ENCODE measurements at places on chromosomes 2 and 18.

DNA sequence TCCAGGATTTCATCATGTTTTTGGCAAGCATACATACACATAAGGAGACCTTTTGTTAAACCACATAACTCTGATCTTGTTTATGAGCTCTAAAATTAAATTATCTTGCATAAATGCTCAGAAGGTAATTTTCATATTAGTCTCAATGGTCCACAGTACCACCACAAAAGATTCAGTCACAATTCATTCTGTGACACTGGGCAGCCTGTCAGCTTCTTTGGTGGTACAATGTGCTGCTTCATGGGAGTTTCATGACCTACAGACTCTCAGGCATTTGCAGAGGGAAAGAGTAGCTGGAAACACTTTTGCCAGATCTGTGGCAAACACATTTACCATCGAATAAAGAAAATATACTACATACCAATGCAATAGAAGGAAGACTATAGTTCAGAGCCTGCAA, 51.3 kb upstream of the ZNF397 start:
- DNase-seq, result peak; percentile 45

DNA sequence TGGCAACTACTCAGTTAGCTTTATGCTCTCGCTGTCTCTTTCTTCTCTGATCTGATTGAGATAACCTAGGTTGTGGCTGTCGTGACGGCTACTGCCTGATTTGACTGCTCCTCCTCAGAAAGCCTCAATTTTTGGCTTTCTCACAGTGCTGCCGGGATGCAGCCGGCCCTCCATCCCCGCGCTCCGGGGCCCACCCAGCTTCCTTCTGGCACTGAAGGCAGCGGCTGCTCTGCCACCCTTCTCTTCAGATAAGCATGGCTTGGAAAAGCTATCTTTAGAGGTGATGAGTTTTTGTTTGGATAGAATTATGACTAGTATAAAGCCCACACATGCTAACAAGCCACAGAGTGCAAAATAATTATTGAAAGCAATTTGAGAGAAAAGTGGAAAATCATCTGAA, 102.5 kb downstream of the DPP4 start:
- peak; percentile 55 for DNase-seq

GRCh38 chr18:37836071-37836970, 270.7 kb upstream of the CELF4 start:
- no peak for DNase-seq

- no peak for DNase-seq
Measured at GRCh38 chr2:165745916-165746315, 48.1 kb downstream of the GALNT3 start.

- DNase-seq, result no peak
Measured at GRCh38 chr18:79680100-79680879, 687 bp downstream of the CTDP1 start.

GRCh38 chr2:227862741-227863588, 8.5 kb upstream of the DAW1 start:
- DNase-seq, result no peak

- DNase-seq, result peak; percentile 44
Measured at GRCh38 chr18:79954791-79955190, 3.3 kb upstream of the SLC66A2 start.

DNA sequence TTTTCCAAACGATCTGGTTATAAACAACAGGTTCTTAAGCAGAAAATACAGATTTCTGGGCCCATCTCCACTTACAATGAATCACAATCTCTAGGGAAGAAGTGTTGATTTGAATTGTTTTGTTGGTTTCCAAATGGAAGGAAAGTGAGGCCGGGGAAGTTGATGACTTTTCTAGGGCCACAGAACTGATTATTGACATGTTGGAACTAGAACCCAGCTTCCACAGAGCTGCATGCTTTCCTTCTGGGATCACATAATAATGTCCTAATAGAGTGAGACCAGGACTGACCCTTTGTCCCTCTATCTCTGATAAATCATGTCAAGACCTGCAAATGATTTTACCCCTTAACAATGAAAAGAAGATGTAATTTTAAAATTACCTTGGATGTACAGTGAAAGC, 332.2 kb downstream of the OSR1 start:
- DNase-seq, result no peak

- DNase-seq, result no peak
Measured at GRCh38 chr2:239498981-239499634, 98.3 kb upstream of the HDAC4 start.

DNA sequence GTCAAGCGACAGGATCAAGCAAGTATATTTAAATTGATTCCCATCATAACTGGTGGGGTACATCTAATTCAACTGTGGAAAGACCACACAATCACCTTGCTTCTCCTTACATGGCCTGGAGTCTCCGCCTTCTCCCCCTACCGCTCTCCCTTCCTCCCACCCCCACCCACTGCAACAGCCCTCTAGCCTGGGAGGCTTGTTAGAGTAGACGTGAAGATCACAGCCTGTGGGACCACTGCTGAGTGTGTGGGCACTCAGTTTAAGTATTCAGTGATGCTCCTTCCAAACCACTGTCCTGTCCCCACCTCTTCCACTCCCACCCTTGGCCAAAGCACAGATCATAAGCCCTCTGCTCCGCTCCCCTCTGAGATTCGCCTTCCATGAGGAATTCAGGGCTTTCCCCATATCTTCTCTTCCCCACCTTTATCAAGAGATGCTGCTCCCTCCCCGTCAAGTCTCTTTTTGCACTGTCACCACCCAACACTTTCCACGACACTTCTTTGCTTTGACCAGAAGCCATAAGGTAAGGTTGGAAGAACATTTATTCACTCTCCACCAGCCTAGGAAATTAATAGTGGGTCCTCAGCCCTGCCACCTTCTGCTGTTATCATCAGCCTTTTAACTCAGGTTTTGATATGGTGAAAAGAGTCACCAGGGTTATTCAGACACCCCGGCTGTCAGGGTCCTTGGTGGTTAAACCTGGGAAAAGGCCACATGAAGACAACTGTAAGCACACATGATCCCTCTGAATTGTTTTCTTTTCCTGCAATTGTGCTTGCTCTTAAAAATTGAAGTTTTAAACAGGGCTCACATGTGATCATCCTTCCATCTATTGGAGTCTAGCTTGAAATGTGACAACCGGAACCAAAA, 1.7 kb downstream of the METTL4 start:
- no peak for DNase-seq

DNA sequence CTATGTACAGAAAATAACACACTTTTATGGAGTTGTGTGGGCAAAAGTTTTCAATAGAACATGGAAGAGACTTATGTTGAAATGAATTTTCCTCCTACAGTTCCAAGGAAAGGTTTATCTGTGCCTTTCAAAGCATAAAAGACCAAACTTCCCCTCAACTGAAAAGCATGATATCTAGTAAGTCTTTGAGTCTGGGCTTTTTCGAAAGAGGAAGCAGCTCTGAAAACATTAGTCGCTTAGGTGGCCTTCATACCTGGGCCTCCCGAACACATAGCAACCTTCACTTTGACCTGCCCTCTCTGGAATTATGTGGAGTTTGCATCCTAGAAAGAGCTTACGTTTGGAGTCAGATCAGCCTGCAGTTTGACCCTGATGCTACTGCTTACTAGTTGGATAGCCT, 4.8 kb upstream of the CAPN14 start:
- DNase-seq, result no peak

- no peak for DNase-seq
Measured at GRCh38 chr2:204180649-204181048, 244.1 kb downstream of the ICOS start.

GRCh38 chr2:207531032-207531952, 1.5 kb downstream of the CREB1 start:
- no peak for DNase-seq

DNA sequence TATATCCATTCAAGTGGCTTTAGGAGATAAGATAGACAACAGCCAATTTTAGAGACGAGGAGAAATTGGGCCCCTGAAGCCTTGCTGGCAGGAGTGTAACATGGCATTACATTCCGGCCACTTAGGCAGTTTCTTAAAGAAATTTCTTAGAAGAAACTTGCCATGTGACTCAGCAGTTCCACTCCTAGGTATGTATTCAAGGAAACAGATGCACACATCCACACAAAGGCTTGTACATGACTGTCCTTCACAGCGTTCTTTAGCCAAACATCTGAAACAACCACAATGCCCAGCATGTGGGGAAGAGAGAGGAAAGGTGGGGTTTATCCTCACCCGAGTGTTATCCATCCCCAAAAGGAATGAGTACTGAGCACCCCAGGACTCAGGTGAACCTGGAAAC, 107.1 kb downstream of the NFATC1 start:
- no peak for DNase-seq

DNA sequence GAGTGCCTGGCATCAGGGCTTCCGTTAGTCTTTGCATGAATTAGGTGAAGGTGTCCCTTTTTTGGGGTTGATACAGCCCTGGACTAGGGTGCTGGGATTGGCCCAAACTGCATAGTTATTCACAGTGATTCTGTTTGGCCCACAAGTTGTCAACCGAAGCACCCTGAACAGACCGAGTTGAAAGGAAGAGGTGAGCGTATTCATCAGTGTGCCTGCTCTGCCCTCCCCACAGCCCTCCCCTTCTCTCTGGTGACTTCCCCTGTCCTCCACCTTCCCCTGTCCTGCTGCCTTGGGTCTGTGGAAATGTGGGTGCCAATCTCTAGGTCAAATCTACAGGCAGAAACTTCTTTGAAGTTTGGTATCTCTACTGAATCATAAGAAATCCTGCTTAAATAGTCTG, 330.5 kb downstream of the DYSF start:
- no peak for DNase-seq

DNA sequence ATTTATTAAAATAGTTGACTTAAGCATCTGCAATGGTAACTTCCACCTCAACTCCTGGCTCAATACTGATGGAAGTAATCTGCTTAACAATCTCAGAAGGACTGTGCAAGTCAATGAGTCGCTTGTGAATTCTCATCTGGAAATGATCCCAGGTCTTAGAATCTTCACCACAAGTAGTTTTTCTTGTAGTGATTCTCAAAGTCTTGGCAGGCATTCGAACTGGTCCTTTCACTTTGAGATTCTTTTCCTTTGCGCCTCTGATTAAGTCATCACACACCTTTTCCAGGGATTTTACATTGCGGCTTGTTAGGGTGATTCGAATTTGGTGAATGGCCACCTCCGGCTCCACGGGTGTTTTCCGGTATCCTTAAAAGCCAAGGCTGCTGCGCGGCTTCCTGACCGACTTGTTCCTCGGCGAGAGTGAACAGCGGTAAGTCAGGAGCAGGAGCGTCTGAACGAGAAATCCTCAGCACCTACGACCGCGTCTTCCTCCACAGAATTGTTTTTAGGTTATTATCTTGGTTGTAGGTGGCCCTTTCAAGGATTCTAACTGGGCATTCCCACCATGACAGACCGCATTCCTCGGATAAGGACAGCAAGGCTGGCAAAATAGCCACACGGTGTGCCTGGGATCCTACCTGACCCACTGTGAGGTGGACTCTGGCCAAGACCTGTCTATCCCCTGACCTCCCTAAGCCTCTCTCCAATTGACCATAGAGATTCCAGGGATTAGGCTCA, 23.8 kb upstream of the SLC20A1 start:
- no peak for DNase-seq

DNA sequence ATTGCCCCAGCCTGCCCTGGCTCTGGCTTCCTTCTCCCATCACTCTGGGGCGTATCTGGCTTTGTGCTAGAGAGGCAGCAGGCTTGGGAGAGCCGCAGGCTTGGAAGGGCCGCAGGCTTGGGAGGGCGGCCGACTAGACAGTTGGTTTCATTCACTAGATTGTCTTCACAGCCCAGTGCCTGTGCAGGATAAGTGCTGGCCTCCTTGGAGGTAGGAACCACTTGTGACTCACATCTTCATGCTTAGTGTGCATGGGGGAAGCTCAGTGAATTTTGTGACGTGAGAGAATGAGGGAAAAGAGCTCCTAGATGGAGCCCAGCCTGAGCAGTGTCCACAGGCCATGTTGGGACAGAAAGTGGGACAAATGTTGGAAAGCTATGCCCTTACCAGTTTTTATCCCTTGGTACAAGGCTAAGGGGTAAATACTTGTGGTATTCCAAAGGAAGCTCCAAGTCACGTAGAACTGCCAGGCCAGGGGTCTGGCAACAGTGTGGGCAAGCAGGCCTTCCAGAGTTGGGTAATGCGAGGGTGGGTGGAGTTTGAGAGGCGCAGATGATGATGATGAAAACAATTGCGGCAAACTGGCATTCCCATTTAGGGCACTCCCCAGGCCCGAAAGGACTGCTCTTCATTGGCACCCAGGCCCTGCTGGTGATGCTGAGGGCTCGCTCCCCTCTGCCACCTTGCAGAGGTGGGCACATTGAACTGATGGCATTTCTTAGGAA, 100.1 kb downstream of the DDX1 start:
- DNase-seq, result no peak

GRCh38 chr2:158935617-158936016, 32.8 kb upstream of the TANC1 start:
- no peak for DNase-seq

- no peak for DNase-seq
Measured at GRCh38 chr2:205188239-205189138, 493.8 kb upstream of the NRP2 start.

DNA sequence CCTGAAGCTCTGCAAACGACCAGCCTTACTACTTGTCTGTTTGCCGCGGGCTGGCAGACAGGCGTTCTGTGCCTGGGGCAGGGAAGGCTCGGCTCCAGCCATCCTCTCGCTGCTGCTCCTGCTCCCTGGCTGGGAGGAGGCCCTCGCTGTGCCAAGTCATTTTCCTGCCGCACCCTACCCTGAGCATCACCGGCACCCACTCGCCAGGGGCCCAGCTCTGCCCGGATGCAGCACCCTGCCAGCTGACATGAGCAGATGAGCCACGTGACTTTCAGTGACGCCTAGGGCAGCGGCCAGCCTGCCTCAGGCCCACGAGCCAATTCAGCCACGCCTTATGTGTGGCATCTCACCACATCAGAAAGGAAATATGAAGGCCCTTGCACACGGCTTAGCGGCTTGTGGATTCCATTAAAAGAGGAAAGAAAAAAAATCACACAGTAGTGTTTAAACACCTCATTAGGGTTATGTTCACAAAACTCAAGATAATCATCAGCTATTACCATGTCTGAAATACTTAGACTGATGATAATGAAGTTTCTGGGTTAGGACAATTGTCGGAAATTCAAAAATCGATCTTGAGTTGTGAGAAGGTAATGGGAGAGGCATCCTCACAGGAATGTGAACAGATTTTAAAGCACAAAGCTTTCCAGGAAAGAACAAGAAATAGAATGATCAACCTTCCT, 250.5 kb downstream of the TWIST2 start:
- DNase-seq, result peak; percentile 80

DNA sequence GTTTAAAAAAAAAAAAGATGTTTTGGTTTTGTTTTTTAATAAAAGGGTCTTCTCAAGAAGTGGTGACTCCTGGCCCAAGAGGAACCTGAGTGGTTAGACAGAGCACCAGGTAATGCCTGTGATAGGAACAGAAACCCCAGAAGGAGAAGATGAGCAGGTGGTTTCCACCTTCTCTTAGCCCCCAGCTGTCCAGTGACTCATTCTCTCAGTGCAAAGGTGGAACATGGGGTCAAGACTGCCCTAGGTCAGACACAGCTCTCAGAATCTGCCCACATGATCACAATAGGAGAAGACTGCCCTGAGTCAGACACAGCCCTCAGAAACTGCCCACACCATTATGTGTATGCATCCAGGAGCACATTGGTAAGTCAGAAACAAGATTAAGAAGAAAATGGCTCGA, 61.8 kb downstream of the TBC1D8 start:
- DNase-seq, result no peak
